Kidney tubule cell (primary cell): ENCODE measurements at places on chromosomes 16 and 17.

DNA sequence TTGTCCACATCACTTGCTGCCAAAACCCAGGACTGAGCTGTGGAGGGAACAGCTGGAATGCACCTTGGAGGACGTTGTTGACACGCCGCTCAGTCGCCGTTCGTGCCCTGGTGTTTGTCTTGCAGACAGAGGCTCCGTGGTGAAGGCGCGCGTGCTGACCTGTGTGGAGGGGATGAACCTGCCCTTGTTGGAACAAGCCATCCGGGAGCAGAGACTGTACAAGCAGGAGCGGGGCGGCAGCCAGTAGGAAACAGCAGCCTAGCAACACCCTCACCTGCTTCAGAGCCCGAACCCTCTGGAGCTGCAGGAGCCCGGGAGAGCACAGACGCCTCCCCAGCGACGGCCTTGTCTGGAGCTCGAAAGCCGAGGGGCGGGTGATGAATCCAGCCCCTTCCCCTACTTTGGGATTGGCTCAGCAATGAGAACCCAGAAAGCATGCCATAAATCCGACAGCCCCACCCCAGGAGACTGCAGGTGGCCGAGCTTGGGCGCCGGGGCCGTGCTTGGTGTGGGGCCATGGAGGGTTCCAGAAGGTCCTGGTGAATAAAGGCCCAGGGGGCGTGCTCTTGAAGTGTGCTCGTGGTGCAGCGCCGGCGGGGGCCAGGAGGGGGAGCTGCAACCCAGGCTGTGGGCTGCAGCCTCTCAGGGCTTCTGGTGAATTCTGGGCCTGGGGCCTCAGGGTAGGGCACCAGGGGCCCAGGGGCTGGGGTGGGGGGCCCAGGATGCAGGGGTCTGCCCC, 470 bp upstream of the CDK3 start:
- peak; percentile 48 for DNase-seq

DNA sequence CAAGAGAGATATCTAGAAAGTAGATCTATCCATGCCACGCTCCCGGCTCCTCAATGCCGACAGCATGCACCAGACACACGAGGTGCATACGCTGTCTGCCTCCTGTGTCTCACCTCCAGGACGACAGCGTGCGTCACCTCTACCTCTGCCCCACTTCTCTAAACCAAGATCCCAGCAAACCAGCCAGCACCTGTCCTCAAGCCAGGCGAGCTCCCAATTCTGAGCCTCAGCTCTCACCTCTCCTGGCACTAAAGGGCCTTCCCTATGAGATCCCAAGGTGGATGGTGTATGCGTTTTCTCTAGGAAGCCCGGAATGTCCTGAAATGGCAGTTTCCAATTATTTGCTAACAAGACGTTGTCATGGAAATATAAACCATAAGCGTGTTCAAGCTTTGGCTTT, 36.2 kb upstream of the RCVRN start:
- no peak for DNase-seq

DNA sequence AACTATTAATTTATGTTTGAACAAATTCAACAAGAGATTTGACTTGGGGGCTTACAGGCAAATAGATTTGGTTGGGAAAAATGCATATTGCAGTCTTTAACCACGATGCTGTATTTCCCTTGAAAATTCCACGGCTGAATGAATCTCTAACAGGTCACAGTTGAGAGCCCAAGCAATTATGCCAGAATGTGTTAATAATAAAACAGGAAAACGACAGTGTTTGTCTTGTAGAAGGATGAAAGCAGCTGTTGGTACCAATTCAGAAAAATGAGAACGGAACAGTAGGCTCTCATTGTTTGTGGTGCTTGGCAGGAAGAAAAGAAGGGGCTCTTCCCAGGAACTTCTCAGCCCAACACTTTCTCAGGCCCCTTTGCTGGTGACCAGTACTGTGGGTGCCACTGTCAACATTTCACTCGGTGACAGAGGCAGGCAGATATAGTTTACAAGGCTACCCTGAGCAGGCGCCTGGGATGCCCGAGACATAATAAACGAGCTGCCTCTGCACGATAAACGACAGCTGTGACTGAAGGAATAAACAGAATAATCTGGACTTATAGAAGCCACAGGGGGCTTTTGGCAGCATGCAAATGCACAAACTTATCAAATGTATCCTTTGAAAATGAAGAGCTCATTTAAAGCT, 387.1 kb downstream of the HS3ST4 start:
- peak; percentile 6 for DNase-seq

DNA sequence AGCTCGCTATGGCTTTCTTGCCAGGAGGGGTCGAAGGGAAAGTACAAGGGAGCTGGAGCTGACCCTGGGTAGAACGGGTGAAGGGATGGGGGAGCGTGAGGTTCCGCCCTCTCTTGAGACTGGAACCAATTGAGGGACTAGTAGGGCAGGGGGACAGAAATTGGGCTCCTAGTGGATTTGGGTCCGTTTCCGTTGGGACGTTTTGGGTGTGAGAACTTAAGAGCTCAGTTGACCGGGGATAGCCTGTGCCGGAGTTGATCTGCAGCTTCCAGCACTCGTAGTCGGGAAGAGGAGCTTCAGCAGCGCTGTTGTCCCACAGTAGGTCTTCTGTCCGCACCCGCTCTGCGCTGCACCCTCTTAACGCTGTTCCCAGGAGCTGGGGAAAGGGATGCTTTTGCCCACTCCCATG, 481 bp downstream of the CNTROB start:
- peak; percentile 13 for DNase-seq

GRCh38 chr17:49148171-49148570, 15.6 kb downstream of the B4GALNT2 start:
- DNase-seq, result peak; percentile 21
